Effector memory CD4-positive, alpha-beta T cell (primary cell): ENCODE measurements at places on chromosomes 12 and 14.

DNA sequence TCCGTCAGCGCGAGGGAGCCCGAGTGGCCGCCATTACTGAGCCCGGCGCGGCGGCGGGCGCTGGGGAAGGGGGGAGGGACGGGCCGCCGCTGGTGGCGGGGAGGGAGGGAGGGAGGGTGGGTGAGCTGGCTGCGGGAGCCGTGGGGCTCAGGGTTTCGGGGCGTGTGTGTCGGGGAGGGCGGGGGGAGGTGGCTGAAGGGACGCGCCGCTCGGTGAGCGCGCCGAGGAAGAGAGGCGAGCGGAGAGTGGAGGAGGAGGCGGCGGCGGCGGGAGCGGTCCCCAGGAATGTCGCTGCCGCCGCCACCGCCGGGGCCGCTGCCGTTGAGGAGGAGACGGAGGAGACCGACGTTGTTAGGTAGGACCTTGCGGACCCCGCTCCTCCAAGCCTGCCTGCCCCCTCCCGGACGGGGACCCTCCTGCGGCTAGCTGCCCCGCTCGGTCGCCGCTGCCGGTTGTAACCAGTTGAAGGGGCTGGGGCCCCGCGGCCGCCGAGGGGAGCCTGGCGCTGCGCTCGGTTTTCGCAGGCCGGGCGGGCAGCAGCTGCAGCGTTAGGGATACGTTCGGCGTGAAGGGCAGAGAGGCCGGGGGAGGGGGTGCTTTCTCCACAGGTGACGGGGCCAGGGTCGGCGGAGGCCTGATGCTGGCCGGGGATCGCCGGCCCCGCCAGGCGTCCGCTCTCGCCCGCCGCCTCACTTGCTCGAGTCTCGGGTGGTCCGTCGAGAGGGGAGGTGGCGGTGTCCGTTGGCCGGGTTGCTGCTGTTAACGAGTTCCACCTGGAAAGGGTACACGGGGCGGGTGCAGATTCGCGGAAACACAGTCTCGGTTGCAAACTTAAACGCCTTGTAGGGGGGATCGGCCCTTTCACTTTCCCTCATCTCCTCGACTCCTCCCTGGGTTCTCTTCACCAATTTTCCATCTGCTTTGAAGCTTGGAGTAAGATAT is at the start of gene ARHGAP5:
Gene ARHGAP5, plus strand, starts transcription at position 224 of the 942 bp plus-strand sequence. CDS start 13,366 bp downstream, outside the sequence.
- DNase-seq = no peak

DNA sequence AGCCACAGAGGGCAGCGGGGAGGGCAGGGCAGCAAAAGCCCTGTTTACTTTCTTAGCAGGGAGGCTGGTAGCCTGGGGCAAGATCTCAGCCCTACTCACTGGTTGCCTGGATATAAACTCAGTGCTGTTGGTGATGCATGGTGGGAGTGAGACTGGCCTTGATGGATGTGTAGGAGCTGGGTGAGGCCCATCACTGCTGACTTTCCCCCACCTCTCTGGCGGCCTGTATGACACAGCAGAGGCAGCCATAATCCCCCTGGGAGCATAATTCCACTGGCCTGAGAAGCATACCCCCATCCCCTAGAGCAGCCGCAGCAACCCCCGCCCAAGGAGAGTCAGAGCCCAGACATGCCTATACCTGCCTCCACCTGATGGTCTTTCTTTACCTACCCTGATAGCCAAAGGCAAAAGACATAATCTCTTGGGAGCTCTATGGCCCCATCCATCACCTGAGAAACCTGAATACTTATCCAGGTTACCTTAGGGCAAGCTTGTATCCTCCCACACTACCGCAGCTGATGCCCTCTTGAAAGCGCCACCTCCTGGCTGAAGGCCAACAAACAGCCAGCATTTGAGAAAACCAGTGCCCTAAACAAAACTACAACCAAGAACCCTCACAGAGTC is 59.3 kb downstream of the DNAI7 start:
- no peak for DNase-seq

DNA sequence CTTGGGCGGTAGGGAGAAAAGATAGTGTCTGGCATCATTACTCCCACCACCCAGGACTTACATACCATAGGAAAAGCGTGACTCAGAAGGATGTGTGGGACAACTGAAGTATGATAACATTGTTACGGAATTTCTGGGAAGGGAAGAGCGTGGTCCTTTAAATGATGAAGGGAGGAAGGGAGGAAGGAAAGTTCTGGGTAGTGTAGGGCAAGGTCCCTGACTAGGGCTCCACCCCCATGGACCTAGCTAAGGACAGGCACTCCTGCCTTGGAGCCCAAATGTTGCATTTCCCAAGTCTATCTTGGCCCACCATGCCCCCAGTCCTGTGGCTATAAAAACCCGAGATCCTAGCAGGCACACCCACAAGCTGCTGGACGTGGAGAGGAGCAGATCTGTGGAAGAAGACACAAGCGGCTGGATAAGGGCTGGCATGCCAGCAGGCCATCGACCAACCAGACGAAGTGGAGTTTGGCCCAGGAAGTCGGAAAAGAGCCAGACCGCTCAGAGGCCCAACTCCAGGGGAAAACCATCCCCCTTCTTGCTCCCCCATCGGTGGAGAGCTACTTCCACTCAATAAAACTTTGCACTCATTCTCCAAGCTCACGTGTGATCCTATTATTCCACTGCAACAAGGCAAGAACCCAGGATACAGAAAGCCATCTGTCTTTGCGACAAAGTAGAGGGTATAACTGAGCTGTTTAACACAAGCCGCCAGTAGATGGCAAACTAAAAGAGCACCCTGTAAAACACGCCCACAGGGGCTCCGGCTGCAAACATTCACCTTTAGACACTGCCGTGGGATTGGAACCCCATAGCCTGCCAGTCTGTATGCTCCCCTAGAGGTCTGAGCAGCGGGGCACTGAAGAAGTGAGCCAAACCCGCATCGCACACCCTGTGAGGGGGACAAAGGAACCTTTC is 23.0 kb upstream of the RAB21 start:
- DNase-seq = no peak

GRCh38 chr12:116138364-116138763 is 139.1 kb downstream of the MED13L start:
- DNase-seq = no peak

DNA sequence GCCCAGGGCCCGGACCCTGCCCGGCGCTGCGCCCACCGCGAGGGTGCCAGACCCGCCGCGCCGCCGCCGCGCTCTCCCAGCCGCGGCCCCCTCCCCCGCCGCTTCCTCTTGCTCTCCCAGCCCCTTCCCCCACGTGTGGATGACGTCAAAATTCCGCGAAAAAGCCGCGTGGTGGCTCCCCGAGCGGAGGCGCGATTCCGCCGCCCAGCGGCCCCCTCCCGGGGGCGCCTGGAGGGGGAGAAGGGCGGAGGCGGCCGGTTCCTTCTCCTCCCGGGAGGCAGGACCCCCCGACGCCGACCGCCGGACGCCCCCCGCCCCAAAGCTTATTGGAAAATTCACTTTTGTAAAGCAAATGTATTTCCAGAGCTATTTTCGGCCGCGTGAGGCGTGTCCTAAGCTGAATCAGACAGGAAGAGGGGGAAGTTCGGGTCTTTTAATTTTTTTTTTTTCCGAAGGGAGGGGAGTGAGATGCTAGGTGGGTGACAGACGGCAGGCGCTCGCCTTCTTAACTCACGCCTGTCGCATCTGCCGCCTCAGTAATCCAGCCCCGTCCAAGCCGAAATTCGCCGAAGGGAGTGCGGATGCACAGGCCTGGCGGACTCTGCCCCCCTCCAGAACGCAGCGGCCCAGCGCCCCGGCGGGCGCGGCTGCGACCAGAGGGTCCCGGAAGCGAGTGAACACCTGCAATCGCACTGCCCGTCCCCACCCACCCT is 4.1 kb upstream of the CCND2 start:
- DNase-seq = peak; percentile 85

GRCh38 chr12:86710109-86710508 is 453.9 kb upstream of the MGAT4C start:
- no peak for DNase-seq

DNA sequence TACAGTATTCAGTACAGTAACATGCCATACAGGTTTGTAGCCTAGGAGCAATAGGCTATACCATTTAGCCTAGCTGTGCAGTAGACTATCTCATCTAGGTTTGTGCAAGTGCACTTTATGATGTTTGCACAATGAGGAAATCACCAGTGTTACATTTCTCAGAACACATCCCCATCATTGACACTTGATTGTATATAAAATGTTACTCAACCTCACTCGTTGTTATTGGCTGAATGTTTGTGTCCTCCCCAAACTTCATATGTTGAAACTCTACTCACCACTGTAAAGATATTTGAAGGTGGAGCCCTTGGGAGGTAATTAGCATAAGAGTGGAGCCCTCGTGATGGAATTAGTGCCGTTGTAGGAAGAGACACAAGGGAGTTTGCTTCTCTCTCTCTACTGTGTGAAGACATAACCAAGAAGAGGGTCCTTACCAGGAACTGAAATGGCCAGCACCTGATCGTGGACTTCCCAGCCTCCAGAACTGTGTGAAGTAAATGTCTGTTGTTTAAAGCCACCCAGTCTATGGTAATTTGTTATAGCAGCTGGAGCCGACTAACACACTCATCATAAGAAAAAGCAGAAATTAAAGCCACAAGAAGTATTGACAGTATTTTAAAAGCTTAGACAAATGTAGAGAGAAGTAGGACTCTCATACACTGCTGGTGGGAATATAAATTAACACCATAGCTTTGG is 3.2 kb upstream of the MED13L start:
- no peak for DNase-seq

GRCh38 chr12:101040936-101041335 is 169.1 kb downstream of the SLC5A8 start:
- DNase-seq = no peak

DNA sequence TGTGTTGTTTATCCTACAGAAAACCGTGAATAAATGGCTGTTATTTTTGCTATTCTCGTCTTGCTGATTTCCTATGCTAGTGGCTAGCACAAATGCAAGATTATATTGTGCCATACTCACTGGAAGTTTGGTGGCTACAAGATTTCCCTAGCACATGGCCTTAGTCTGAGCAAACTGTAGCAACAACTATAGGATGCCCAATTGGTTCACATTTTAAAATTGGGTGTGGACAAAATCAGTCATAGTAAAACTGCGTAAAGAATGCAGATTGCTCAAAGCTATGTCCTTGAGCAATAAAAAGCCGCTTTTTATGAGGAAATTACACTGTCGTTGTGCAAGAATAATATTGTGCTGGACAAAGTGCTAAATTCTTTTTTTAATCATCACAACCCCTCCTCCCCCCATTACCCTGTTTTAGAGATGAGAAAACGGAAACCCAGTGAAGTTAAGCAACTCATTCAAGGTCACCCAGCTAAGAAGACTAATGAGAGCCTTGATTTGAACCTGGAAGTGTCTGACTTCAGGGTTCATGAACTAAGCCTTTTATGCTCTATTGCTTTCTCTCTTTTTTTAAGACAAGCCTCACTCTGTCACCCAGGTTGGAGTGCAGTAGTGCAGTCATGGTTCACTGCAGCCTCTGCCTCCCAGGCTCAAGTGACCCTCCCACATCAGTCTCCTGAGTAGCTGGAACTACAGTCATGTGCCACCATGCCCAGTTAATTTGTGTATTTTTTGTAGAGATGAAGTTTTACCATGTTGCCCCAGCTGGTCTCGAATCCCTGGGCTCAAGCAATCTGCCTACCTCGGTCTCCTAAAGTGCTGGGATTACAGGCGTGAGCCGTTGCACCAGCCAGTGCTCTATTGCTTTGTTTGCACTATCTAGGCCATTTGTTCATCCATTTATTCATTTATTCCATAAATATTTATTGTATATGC is 73.6 kb downstream of the SRGAP1 start:
- DNase-seq = no peak

DNA sequence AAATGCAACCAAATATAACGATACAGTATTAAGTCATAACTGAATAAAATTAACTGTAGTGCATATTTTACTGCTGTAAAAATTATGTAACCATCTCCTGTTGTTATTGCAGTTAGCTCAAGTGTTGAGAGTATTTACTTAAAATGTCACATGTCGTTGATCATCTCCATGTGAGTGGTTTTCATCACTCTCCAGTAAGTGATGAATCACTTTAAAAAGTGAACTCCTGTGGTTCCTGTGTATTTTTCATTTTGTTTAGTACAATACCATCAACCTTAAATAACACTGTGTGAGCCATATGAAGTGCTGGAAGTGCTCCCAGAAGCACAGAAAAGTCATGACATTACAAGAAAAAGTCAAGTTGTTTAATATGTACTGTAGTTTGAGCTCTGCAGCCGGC is 104.7 kb upstream of the SLCO1B1 start:
- no peak for DNase-seq

GRCh38 chr12:130192642-130193345 is 30.5 kb downstream of the FZD10 start:
- DNase-seq = no peak

GRCh38 chr12:3218228-3219171 is 141.3 kb downstream of the TSPAN9 start:
- DNase-seq = no peak

DNA sequence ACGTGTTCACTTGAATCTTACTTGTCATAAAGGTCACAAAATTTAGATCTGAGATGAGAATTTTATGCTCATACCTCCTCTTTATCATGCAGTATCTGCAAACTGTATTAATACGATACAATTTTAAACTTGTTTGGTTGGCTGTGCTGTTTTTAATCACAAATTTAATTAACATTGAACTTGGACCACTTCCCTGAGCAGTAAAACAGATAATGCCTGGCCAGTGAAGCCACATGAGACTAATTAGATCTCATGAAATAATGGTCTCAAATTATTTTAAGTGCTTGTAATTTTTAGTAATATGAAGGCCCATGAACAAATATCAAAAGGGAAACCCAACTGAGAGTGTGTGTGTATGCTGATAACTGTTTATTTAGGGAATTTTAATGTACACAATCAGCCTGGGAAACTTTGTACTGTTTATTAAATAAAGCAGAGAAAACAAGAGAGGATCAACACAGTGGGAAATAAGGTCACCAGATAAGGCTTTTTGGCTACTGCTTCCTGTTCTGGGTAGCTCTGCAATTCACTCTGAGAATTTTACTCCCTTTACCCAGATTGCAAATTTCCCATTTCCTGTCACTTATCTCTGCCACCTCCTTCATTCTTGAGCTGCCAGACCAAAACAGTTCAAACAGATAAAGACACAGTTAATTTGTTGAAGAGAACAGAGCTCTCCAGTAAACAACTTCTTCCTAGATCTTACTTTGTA is 61.6 kb upstream of the GNPNAT1 start:
- DNase-seq = no peak

GRCh38 chr14:21884995-21885394 is 211.4 kb upstream of the OR4E1 start:
- no peak for DNase-seq

DNA sequence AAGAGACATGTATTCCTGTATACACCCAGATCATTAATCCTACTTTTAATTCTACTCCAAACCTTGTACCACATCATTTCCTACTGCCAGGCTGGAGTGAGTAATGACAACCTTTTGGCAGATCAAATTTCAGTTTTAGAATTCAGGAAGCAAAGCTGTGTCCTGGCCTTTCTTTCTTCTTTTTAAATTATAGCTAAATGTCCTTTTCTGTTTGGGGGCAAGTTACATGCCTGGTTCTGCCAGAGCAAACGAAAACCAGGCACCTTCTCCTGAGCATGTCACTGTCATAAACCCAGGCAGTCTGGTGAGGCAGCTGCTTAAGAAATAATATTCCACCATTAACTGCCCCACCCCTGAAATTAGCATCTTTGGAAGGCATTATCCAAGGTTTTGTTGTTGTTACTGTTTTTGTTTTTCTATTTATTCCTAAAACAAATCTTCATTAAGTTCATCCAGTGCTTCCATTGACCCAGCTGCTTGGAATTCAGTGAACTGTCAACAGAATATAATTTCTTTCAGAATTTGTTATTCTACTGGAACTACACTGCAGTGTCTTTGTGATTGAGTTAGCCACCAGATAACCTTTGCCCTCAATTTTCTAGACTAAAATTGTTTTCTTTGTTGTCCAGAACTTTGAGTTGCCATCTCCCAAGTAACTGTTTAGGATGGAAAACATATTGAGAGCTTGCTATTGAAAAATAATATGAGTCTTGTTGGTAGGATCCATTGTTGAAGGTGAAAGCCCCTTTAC is 33.2 kb downstream of the SAMD4A start:
- DNase-seq = no peak
